ENCODE measurements at places on chromosomes 2 and 18.

DNA sequence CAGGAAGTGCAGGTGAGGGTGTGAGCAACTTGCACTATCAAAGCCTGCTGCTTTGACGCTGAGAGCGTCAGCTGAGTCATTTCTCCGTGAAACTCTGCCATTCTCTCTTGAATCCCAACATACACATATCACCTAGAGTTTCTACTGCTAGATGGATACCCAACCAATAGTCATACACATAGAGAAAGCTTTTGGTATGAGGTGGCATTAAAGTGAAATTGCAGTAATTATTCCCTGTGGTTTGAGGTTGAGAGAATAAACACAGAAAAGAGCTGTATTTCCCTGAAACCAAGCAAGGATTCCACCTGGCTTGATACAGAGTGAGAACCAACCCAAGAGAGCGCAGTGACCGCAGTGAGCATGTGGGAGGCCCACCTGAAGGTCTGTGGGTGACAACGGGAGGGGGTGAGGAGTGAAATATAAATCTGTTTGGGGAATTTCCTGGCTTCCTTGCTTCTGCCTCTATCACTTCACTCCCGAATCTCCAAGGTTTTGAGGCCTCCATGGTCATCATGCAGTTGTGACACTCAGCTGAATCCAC is 28.8 kb upstream of the TMEM18 start:
- peaks cover 15% of the 10 kb centered on the region for H3K27me3 ChIP-seq
- no peak overlapping the region for H3K27ac ChIP-seq
- H3K4me3 ChIP-seq: no peak overlapping the region
- H3K4me1 ChIP-seq: no peaks in the 10 kb centered on the region

GRCh38 chr2:51151490-51152140 is 119.7 kb upstream of the NRXN1 start:
- no peak overlapping the region for H3K4me3 ChIP-seq
- no peak for DNase-seq
- no peaks in the 10 kb centered on the region for H3K36me3 ChIP-seq
- H3K4me1 ChIP-seq: no peaks in the 10 kb centered on the region

DNA sequence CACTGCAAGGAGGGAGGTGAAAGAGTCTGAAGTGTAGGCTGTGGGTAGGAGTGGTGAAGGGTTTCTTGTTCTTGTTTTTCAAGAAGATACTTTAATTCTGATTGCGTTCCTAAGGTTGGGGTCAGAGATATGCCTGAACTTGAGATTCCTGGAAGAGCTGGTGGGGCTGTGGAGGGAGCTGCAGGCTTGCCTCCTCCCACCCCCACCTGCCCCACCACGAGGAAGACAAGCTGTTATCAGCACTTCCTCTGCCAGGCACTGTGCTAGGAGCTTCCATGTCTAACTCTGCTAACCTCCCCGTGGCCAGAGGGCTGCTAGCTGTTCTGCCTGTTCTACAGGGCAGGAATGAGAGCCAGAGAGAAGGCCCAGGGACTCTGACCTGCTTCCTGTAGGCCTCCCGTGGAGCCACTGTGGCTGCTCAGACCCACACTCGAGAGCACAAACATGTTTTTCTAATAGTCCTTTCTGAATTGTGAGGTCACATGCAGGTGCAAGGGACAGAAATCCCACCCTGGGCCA is 13.7 kb downstream of the ANKRD23 start:
- no peaks in the 10 kb centered on the region for H3K27me3 ChIP-seq
- H3K4me3 ChIP-seq: no peak overlapping the region
- peaks cover 3% of the 10 kb centered on the region for H3K4me1 ChIP-seq
- no peak for DNase-seq
- H3K36me3 ChIP-seq: peaks cover 57% of the 10 kb centered on the region
- H3K27ac ChIP-seq: peak overlapping the region; percentile 77

- DNase-seq: no peak
- H3K27me3 ChIP-seq: no peaks in the 10 kb centered on the region
- H3K36me3 ChIP-seq: no peaks in the 10 kb centered on the region
- H3K4me1 ChIP-seq: no peaks in the 10 kb centered on the region
- no peak overlapping the region for H3K4me3 ChIP-seq
These were observed 1429.5 kb upstream of the ACVR2A start for GRCh38 chr2:146415291-146415690.
